ENCODE measurements at places on chromosomes 11 and 22.
A peak's percentile ranks its signal among the peaks of the same experiment; 100 is the strongest.

DNA sequence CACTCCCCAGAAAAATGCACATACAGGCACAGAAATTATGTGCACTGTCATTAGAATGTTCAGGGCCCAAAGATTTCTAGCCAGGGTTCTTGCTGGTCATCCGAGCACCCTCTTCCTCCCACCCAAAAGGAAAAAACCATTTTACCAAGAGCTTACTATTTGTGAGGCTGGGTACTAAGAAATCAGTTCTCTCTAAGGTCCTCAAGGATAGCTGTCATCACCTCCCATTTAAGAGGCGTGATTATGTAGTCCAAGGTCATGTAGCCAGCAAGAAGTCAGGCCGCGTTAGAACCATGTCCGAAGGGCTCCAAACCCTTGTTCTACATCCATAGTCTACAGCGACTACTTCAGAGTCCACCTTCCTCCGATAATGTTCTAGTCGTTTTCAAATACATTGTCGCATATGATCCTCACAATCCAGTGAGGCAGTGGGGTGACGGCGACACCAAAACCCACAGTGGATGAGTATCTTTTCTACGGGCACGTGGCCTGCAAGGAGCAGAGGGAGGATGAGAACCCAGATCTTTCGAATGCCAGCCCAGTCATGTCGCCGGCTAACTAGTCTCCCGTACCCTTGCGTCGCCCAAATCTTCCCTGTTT is 634 bp downstream of the TIMM8B start:
- no peak for DNase-seq

DNA sequence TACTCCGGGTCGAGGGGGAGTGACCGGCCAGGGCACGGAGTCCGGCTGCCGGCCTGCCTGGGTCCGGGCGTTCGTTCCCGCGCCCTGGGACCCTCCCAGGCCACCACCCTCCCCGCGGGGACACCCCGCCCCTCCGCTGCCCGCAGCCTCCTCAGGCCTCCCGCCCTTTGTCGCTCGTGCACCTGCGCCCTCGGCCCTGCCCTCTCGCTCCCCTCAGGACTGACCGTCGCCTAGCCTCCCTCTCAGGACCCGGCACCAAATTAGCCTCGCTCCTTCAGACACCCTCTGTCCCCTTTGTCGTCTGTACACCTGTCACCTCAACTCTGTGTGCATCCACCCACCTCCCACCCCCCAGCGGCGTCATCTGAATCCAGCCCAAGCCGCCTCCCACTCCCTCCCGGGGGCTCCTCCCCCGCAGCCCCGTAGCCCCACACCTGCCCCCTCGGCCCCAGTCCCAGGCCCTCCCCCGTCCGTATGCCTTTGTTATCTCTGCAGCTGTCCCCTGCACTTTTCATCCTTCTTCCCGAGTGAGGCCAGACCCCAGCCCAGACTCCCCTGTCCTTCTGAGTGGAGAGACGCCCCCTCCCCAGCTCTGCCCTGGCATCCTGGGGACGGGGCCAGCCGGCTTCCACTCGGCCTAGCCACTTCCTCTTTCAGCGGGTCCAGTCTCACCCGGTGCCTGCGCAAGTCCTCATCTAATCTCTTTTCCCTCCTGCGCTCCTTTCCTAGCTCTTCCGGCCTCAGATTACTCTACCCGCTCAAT is 643 bp downstream of the TIGD3 start:
- DNase-seq = no peak

- DNase-seq = no peak
These were observed 105.6 kb downstream of the STK33 start for GRCh38 chr11:8488395-8488794.

DNA sequence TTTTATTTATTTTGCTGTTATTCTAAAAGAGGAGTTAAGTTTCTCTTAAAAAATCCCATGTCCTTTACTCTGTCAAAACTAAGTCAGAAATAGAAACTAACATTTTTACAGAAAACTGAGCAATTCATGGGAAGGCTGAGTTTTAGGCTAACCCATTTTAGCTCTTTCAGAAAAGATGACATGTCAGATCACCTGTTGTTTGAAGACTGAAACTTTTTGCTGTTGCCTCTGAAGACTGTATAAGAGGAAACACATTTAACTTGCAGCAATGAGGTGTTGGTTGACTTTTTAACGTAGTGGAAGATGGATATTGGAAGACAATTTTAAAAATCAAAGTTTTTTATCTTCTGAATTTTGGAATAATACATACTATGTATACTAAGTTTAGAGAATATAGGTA is 115.4 kb downstream of the METTL15 start:
- no peak for DNase-seq

DNA sequence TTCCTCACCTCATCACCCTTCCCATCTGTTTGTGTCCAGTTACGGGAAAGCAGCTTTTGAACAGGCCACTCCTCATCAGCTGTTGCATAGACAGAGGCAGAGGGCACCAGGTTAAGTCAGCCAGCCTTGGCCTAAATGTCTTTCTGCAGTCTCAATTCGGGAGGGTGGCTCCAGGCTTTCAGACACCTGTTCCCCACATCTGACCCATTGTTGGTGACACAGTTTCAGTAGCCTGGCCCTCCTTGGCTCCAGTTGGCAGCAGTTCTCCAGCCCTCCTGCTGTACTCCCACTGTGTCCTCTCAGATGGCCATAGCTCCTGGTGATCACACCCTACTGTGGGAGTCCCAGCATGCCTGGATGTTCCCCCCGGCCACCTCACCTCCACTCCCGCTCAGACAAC is 70.8 kb upstream of the MYOD1 start:
- DNase-seq = no peak

DNA sequence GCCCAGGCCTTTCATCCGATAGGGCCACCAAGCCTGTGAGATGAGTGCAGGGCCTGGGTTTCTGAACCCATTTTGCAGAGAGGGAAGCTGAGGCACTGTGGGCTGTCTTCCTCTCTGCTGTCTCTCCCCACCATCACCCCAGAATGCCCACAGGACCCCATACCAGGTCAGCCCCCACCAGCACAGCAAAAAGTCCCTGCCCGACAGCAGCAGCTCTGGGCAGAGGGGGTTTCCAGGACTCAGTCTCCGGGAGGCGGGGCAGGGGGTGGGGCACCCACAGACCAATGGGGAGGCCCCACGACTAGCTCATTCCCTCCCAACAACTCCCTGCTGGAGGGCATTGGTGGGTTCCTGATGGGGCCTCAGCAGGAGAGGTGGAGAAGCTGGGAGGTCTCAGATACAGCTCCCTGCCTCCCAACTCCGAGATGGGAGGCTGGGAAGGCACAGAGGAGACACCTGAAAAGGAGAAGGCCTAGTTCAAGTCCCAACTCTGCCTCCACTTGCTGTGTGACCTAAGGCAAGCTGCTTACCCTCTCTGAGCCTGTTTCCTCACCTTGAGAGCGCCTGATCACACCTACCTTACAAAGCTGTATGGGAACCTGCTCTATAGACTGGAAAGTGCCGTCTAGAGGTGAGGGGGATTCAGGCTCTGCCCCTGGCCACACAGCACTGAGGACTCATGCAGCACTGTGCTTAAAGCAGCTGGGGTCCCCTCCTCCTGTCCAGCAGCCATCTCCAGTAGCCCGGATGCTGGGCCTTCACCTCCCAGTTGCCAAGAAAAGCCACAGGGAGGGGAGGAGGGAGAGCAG is 3.5 kb downstream of the CBX7 start:
- DNase-seq = peak; percentile 76

- DNase-seq = no peak
These were observed 587.1 kb downstream of the SOX6 start for GRCh38 chr11:15769203-15769602.

GRCh38 chr11:32821517-32821916 is 8.2 kb upstream of the PRRG4 start:
- no peak for DNase-seq

GRCh38 chr11:112835591-112836255 is 125.5 kb upstream of the NCAM1 start:
- no peak for DNase-seq

Data from NCI-H226 (cell line).